ENCODE measurements at places on chromosomes 7 and 10.

DNA sequence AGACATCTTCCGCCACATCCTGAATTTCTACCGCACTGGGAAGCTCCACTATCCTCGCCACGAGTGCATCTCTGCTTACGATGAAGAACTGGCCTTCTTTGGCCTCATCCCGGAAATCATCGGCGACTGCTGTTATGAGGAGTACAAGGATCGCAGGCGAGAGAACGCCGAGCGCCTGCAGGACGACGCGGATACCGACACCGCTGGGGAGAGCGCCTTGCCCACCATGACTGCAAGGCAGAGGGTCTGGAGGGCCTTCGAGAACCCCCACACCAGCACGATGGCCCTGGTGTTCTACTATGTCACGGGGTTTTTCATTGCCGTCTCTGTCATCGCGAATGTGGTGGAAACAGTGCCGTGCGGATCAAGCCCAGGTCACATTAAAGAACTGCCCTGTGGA is 1.9 kb downstream of the KCND2 start:
- no peak for DNase-seq

GRCh38 chr7:4109481-4110110 is 572.5 kb upstream of the FOXK1 start:
- DNase-seq: no peak

- DNase-seq: no peak
Observed at GRCh38 chr10:16957038-16957437, 139.8 kb upstream of the RSU1 start.

GRCh38 chr10:50407076-50407801 is 155.9 kb upstream of the ASAH2 start:
- no peak for DNase-seq

DNA sequence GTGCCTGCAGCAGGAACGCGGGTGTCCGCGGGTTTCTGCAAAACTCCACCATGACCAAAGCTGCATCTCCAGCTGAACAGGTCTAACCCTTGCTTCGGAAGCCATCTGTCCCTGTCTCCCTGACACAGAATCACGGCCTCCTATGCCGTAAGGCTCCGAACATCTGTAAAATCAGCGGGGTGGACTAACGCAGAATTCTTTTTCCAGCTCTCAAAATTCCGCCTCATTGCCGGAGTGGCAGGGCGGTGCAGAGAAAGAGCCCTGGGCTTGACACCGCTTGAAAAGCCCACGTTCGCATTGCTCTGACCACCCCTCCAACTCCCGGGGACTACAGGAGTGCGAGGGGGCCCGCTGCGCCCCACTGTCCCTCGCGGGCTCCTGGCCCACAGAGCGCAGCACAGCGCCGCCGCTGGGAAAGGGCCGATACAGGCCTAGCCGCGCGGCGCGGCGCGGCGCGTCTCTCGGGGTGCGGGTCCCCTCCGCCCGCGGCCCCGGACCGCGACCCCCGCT is 409 bp downstream of the DNMBP start:
- DNase-seq: no peak

DNA sequence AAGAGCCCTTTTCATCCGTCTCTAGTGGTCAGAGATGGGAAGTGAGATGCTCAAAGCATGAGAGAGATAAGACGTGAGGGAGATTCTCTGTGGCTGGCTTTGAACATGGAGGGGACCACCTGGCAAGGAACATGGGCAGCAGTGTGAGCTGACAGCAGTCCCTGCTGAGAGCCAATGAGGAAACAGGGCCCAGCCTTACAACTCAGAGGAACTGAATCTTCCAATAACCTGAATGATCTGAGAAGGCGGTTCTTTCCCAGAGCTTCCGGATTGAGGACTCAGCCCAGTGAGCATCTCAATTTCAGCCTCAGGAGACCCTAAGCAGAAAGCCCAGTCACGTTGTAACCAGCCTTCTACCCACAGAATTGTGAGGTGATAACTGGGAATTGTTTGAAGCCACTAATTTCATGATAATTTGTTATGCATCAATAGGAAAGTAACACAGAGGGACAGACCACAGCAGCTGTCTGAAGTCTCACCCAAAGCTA is 33.9 kb upstream of the IKZF1 start:
- no peak for DNase-seq

- peak; percentile 99 for DNase-seq
Observed at GRCh38 chr7:100489824-100490223, 6.1 kb downstream of the NYAP1 start.

GRCh38 chr10:7350541-7351195 is 60.2 kb downstream of the SFMBT2 start:
- DNase-seq: no peak

GRCh38 chr7:134500982-134501381 is 26.4 kb upstream of the AKR1B10 start:
- no peak for DNase-seq

DNA sequence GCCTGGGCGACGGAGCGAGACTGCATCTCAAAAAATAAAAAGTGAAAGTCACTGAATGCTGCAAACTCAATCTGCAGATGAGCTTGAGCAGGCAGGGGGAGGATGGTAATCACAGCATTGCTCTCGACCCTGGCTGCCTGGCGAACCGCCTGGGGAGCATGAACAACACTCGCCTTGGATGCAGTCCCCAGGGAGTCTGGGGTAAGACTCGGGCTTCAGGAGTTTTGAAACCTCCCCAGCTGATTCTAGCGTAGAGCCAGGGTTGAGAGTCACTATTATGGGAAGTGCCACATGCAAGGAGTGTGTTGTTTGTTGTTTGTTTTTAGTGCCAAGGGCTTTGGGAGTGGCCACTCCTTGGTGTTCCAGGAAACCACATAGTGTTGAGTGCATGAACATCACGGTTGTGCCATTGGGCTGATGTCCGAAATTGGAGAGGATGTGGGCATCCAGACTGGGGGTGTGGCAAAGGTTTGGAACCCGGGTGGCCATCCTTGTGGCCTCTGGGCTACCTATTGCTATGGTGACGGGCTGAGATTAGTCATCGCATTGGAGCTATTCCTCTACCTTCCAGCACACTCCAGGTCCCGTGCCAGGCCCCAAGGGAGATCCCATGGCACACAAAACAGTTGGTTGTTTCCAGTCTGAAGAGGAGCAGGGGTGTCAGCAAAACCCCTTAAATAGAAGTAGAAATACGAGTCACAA is 92.6 kb downstream of the RGS10 start:
- no peak for DNase-seq

Data from NCI-H1417 (cell line).